ENCODE measurements at places on chromosomes 6 and 20. TPM values are rescaled to one million over a fixed set of nuclear protein-coding genes. Genes with fewer than 3 reads are reported as not detected.

- peak; percentile 79 for DNase-seq
These were observed 21.8 kb downstream of the FAM209B start for GRCh38 chr20:56554869-56555268.

GRCh38 chr20:6916938-6917337 lies 149.5 kb downstream of the BMP2 start:
- DNase-seq = no peak

DNA sequence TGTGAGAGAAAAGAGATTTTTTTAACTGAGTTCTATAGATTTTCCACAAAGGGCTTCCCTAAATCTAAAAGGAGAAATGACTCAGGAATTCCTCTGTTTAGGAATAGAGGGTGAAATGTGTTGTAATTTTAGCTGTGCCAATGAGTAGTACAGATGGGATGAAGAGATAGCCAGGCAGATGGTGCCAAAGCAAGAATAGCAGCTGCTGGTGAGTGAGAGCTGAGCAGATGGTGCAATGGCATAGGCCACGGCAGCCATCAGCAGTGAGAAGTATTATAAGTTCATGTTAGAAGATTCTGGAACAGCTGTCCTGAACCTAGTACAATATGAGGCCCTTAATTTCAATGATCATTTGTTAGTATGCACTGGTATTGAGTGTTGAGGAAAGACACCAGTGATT lies 40.2 kb upstream of the CRISP1 start:
- DNase-seq = no peak

- DNase-seq = no peak
These were observed 38.7 kb downstream of the MOXD1 start for GRCh38 chr6:132362442-132363185.

GRCh38 chr6:140001005-140001404 lies 626.6 kb upstream of the CITED2 start:
- no peak for DNase-seq

ESR1 gene
- total RNA-seq = not detected

GRCh38 chr6:45326698-45327417 lies 1.3 kb upstream of the RUNX2 start:
- no peak for DNase-seq

DNA sequence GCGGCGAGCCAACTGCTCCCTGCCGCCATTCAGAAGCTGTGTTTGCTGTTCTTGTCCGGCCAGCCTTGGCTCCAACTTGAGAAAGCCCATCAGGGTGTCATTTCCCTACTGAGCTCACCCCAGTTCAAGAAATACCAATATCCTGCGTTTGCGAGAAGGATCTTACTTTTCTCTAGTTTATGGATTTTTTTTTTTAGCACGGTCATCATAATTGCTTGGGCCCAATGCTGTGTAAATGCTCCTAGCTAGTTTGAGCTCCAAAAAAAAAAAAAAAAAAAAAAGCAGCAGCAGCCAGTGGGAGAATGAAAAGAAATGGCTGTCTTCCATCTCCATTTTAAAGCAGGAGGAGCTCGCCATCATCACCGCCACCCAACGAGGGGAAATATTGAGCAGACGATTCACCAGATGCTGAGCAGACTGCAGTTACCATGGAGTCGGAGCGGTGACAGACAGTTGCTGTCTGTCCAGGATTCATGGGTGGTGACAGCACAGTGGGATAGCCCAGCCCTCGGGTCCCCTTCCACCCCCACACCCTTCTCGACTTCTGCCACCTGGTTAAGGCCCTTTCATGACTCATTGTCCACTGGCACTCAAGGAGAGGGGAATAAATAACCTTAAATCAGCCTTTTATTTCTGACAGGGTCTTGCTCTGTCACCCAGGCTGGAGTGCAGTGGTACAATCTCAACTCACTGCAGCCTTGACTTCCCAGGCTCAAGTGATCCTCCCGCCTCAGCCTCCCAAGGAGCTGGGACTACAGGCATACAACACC lies 132.4 kb upstream of the SNX9 start:
- no peak for DNase-seq

- DNase-seq = no peak
These were observed 7.0 kb upstream of the FOXP4 start for GRCh38 chr6:41539204-41539603.

DNA sequence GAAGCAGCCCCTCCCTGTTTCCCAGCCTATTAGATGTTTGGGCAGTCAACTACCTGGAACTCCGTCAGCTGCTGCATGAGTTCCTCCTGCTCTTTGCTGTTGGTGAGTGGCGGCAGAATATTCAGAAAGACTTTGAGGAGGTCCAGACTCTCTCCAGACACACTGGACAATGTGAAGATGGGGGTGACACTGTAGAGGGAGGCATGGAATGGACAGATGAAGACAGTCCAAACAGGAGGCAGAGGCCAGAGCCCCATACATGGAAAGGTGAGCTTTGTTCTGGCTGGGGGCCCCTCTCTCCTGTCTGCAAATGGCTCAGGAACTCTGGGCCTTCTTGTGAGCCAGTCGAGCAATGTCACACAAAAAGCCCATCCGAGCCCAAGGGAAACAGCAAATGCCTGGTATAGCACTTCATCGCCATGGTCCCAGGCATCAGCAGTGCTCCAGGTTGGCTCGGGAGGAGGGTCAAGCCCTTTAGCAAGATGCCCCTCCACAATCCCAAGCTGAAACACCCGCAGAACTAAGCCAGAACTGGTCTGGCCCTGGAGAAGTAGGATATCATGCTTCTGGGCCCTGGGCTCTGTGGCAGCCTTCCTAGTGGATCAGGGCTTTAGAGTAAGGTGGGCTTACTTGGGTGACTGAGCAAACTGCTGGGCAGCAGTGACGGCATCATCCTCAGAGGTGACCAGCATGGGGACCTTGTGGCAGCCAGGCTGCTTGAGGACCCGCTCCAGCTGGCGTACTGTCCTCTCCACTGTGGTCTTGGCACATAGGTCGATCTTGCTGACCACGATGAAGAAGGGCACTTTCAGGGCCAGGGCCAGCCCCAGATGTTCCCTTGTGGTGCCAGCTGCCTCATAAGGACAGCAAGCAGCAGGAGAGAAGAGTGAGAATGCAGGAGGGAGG lies 4.9 kb downstream of the GTPBP2 start:
- DNase-seq = no peak

DNA sequence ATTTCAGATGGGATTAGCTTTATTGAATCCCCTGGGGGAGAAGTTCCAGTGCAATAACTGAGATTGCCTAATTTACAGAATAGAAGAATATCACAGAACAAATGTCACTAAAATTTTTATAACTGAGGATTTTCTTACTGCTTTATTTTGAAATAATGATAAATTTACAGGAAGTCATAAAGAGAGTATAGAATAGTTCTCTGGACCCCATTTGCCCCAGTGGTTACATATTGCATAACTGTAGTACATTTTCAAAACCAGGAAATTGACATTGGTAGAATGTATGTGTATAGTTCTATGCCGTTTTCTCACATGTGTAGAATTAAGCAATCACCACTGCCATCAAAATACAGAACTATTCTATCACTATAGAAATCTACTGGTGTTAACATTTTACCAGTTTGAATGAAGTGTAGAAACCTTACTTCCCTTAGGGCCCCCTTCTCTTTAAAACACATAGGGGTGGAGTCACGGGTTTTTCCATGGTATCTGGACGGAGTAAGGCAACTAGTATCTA lies 18.3 kb downstream of the KIF6 start:
- no peak for DNase-seq

MYL9 gene
- total RNA-seq = 0.76 TPM

DNA sequence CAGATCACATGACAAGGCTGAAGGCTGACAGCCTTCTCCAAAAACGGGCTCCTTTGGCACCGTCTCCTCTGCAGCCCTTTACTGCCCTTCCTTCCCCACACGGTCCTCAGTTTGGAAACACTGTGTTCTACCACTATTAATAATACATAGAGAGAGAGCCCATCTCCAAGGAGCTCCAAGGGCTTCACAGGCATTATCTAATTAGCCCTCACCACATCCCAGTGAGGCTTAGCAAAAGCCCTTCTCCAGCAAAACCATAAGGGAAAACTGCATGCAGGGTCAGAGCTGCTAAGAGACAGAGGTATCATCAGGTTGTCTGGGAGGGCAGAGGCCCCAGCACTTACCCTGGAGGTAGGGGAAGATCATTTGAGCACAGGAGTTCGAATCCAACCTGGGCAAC lies 169.3 kb upstream of the JARID2 start:
- DNase-seq = no peak

DNA sequence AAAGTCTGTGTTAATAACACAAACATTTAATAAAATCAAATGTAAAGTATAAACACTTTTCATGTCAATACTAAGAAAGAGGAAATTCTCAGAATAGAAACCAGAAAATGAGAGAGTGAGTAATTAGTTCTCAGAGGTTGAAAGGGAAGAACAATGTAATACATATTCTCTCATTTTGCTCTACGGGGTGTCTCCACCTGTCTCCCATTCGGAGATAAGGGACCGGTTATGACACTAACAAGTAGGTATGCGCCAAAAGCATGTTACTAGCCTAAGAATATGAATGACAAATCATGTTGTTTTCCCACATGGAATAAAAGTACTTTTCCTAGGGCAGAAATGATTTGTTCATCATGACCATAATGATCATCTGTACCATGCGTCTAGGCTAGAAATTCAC lies 35.6 kb upstream of the PRELID3B start:
- no peak for DNase-seq

- DNase-seq = no peak
These were observed 75.5 kb downstream of the ANKS1A start for GRCh38 chr6:34964564-34964963.

GRCh38 chr6:114346451-114346850 lies 3.6 kb upstream of the HS3ST5 start:
- no peak for DNase-seq

UNC5CL gene
- 1.1 TPM for total RNA-seq

DNA sequence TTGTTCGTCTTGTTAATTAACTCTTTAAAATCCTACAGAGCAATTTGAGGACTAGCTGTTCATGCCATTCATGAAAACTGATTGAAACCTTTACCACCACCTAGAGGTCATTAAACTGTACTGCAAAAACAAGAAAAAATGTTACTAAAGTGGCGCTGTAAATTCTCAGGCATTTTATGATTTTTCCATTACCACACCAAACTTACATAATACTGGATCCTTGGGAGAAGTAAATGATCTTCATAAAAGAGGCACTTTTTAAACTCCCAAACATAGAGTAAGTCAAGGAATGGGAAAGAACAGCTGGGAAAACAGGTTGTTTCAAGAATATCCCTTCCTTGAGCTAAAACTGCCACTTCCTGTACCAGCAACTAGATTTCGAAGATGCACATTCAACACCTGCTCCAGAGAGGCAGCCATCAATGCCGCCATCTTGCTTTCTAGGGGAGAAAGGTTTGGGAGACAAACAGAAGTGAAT lies 54.3 kb downstream of the MYLIP start:
- peak; percentile 63 for DNase-seq

- DNase-seq = no peak
These were observed 71.1 kb downstream of the SLC24A3 start for GRCh38 chr20:19283490-19284025.

GRCh38 chr6:100979267-100979666 lies 98.1 kb upstream of the ASCC3 start:
- no peak for DNase-seq

DNA sequence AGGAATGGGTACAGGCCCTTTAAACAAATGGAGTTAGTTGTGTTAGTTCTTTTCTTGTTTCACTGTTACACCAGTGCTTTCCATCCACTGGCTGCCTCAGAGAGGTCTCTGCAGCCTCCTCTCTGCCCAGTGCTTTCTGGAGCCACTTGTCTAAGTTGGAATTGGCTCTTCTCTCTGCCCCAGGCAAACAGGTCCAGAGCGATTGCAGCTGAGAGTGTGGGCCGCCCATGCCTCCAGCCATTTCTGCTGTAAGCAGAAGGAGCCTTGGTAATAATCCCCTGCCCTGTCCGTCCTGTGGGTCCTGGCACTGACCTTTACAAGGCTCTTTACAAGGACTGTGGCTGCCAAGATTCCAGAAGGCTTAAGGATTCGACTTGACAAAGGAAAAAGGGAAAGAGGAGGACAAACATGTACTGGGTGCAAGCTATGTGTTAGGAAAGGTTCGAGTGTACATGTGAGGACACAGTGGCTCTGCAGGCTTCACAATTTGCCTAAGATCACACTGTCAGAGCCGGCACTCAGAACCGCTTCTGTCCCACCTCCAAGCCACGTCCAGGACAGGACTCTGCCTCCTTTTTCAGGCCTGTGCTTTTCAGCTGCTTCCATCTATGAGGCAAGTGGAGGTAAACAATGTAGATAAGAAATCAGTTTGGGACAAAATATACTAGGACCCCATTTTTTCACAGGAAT lies 88.5 kb downstream of the POPDC3 start:
- DNase-seq = no peak

FLOT1 gene
- total RNA-seq = 142 TPM

RIMS1 gene
- not detected for total RNA-seq

DNA sequence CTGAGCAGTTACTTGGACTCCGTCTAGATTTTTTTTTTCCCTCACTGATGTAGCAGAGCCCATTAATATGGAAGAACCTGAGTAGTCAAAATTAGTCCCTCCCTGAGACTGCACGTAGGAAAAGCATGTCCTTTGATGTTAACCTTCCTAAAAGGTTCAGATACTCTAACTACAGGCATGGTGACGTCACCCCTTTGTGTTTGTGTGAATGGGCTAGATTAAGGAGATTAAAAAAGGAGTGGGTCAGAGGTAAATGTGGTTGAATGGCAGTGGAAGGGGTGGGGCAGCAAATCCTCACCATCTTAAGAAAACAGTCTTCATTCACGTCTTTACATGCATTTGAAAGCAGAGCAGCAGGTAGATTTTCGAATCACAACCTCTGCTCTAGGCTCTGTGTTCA lies 521.1 kb downstream of the TFAP2B start:
- DNase-seq = peak; percentile 64

DOK5 gene
- total RNA-seq = not detected

GRCh38 chr6:47004463-47004862 lies 37.7 kb downstream of the ADGRF1 start:
- DNase-seq = no peak

HLA-DMA gene
- 8.5 TPM for total RNA-seq

C6orf141 gene
- total RNA-seq = 36.8 TPM

IYD gene
- total RNA-seq = 1.9 TPM

DNA sequence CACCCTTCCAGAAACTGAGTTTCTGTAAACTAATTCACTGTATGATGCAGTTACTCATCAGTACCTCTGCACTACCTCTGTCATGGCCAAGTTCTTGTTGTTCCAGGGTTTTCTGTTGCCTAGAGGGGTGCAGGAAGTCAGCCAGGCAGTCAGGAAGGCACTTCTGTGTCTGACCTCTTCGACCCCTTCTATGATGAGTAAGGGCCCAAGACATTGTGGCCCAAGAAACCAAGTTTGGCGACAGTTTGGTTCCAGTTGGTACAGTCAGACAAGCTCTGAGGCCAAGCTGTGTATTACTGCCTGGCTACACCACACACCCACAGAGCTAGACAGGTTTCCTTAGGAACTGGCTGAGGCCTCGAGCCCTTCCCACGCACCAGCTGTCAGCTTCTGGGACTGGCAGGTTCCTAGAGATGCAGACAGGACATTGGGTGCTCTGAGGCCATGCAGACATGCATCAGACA lies 41.2 kb downstream of the TRAF3IP2 start:
- DNase-seq = no peak

RRAGD gene
- total RNA-seq = not detected

OR2H1 gene
- not detected for total RNA-seq

All from HT-29 (cell line).